ENCODE measurements at places on chromosomes 5 and 9.

DNA sequence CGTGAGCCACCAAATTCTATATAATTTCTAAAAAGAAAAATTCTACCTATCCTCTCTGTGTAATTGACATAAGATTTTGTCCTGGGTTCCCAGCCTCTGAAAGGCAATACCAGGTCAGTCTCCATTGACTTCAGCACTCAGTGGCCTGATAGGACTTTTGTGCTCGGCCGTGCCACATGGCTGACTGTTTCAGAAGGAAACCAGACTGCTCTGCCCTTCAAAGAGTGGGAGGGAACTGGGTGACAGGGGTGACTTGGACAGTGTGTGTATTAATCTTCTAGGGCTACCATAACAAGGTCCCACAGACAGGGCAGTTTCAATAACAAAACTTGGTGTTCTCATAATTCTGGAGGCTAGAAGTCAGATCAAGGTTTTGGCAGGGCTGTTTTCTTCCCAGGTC lies 43.0 kb downstream of the ARHGAP26 start:
- DNase-seq: no peak

DNA sequence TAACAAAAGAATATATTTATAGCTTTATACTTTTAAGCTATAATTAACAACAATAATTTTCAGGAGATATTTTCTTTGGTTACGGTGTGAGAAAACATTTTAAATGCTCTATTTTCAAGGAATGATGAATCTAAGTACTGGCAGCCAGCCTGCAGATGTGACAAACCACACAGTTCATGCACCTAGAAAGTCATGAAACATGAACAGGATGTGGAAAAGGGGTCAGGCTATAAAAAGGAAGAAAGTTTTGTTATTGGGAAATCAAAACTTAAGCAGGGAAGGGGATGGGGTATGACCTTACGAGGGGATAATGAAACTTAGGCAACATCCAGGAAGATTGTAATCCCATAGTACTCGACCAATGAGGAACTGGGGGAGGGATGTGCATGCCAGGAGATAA lies 508.7 kb upstream of the GRAMD2B start:
- DNase-seq: no peak

- DNase-seq: peak; percentile 49
Observed at GRCh38 chr5:112737070-112737462, 619 bp upstream of the APC start.

DNA sequence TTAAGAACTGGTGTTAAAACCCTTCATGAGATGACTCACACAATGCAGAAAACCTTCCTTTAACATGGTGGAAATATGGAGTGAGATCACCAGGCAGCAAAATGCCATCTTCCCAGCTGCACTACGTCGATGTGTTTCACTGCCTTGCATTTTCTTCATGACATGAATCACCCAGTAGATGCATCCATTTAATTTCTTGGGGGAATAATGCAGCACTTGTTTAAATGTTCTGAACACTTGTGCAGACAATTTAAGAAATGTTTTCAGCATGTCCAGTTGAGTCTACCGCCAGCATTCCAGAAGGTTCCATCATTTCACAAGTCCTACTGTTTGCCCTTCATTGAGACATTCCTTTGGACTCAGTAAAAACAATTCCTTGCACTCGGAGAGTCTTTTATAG lies 81.6 kb downstream of the ADAMTS16 start:
- no peak for DNase-seq

DNA sequence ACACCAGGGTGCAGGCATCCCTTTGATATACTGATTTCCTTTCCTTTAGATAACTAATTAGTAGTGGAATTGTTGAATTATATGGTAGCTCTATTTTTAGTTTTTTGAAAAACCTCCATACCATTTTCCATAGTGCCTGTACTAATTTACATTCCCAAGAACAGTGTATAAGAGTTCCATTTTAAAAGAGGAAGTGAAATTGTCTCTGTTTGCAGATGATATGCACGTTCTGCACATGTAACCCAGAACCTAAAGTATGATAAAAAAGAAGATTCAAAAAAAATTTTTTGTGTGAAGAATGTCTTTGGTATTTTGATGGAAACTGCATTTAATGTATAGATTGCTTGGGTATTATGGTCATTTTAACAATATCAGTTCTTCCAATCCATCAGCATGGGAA lies 424.0 kb upstream of the CCNH start:
- no peak for DNase-seq

DNA sequence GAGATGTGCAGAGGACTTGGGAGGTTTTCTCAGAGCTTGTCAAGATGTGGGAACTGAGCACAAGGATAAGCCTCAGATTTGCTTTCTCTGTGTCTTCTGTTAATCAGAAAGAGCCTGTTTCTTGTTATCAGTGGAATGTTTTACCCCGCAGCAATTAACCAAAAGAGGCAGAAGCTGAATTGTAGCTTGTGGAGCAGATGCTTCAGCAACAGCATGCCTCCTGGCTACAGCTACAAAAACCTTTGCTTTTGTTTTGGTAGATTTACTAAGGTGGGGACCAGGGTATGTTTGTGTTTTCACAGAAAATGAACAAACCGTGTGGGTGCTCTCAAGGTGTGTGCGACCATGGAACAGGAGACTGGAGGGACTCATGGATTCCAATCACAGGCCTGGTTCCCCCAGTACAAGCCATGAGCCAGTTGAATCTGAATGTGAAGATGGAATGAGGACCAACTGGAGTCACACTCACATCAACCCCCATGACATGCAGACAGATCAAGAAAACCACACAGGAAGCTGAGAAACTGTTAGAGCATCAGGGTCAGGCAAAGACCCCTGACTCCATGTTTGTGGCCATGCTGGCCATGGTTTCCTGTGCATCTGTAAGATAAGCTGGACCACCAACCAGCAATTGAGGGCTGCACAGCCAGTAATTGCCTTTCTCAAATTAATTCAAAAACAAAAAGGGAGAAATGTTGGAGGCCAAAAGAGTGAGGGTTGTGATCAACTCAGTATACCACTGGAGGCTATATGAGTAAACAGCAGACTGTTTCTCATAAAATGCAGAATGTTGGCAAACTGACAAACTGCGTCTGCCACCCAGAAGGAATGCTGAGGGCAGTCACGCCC lies 6.9 kb downstream of the UGT3A2 start:
- DNase-seq: no peak

DNA sequence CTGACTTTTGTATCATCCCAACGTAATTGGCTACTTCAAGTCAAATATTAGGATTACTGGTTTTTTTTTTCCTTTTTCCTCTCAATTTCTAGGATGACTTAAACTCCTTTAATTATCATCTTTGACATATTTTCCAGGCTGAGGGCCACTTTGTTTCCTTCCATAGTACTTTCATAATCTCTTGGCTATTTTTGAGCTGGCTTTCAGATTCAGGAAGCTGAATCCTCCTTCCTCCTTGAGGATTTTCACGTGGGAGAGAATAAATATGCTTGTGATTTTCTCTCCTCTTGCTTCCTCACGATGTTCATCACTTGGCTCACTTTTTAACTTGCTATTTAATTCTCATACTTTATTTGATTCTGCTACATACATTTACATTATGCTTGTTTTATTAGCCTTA lies 88.1 kb downstream of the ITGA1 start:
- no peak for DNase-seq

Measured in inflammatory macrophage treated with lipopolysaccharide for 1 hour (primary cell).